Tibial artery (tissue), 4 donors: ENCODE measurements at places on chromosomes 11 and 22.
A peak's percentile ranks its signal among the peaks of the same experiment; 100 is the strongest.

DNA sequence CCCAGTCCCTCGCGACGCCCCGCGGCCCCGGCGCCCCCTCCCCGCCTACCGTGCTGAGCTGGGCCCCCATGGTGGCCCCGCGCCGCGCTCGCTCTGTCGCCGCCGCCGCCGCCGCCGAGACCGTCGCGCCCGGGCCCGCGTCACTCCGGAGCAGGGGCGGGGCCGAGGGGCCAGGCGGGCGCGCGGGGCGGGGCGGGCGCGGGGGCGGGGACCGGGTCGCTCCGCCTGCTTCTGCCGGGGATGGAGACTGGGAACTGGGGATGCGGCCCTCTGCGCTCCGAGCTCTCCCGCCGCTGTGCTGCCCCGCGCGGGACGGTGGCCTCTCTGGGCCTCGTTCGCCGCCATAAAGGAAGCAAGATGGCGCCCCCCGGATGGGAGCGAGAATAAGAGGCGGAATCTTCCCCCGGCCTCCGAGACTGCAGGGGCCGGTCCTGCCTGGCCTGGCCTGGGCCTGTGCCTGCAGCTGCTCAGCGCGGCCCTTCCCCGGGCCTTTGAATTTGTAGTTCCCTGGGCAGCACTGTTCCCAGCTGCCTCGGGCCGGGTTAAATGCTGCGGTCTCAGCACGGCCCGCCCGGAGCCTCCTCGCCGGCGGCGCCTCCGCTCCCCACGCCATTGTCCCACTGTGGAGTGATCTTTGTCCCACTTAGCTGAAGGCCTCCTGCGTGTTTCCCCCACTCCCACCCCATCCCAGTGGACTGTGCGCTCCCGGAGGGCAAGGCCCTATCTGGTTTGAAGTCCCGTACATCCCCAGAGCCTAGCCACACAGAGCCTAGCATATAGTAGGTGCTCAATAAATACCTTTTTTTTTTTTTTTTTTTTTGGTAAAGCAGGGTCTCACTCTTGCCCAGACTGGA is at the start of gene CYB5R3:
Gene CYB5R3, minus strand, starts transcription at position 147 of the 854 bp plus-strand sequence. Its CDS starts 77 bp downstream, at position 70.
- DNase-seq = peak; percentile 91

GRCh38 chr11:57778318-57779037 is 16.9 kb downstream of the CTNND1 start:
- peak; percentile 86 for DNase-seq

- no peak for DNase-seq
Observed at GRCh38 chr11:22151649-22152197, 41.2 kb upstream of the ANO5 start.

GRCh38 chr11:127074151-127074761 is 73.7 kb upstream of the KIRREL3 start:
- DNase-seq = no peak
